Astrocyte (in vitro differentiated cells and primary cell): ENCODE measurements at places on chromosomes 5 and 9. TPM values are rescaled to one million over a fixed set of nuclear protein-coding genes. Genes with fewer than 3 reads are reported as not detected.
A peak's percentile ranks its signal among the peaks of the same experiment; 100 is the strongest.

Gene SAXO1
- 0.10 TPM in 1 of 2 replicates, not detected in the other for total RNA-seq

Gene ANKDD1B
- 0.41 and 0.59 TPM in 2 replicates for total RNA-seq

Gene CFAP77
- 0.36 TPM in 1 of 2 replicates, not detected in the other for total RNA-seq

Gene ANKRD34B
- 0.10 and 0.20 TPM in 2 replicates for total RNA-seq

Gene SMIM32
- 0.30 and 0.34 TPM in 2 replicates for total RNA-seq

- no peak overlapping the region for H3K27ac ChIP-seq
- no peaks in the 10 kb centered on the region for H3K36me3 ChIP-seq
- H3K4me1 ChIP-seq: no peaks in the 10 kb centered on the region
- DNase-seq: no peak
These were observed 116.7 kb downstream of the GOLPH3 start for GRCh38 chr5:32057187-32058096.

- no peaks in the 10 kb centered on the region for H3K4me1 ChIP-seq
- DNase-seq: no peak
- H3K4me3 ChIP-seq: no peak overlapping the region
- no peaks in the 10 kb centered on the region for H3K27me3 ChIP-seq
These were observed 538.2 kb upstream of the ZNF462 start for GRCh38 chr9:106324591-106325280.

DNA sequence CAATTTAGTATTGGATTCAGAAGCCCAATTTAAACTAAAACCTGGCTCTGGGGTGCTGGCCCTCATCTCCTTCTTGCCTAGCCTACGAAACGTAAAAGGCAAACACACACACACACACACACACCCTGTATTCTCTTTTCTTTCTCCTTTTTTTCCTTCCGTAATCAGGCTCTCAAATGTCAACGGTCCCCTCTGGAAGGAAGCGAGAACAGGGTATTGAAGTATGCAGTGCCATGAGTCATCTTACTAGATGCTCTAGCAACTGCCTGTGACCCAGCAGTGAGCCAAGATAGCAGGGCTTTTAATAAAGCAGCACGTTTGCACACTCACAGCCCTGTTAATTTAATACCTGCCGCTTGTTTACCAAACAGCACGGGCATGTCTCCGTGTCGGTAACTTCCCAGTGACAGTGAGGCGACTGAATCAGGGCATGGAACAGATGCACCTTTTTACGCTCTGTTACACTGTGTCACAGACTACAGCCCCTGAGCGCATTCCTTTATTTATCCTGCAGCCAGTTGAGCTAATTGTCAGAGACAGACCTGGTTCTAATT, 243.8 kb downstream of the BNC2 start:
- DNase-seq: peak; percentile 92
- H3K27ac ChIP-seq: peak overlapping the region; percentile 71
- no peaks in the 10 kb centered on the region for H3K27me3 ChIP-seq

GRCh38 chr5:179873588-179874110, 15.0 kb upstream of the MRNIP start:
- no peak overlapping the region for H3K4me3 ChIP-seq
- H3K36me3 ChIP-seq: peaks cover 24% of the 10 kb centered on the region
- no peak overlapping the region for H3K27ac ChIP-seq
- DNase-seq: no peak
